Stimulated activated naive CD8-positive, alpha-beta T cell treated with anti-CD3 and anti-CD28 coated beads, Interleukin-15, amount 100 ng/mL, for 72 hours (primary cell): ENCODE measurements at places on chromosomes 4 and X.

DNA sequence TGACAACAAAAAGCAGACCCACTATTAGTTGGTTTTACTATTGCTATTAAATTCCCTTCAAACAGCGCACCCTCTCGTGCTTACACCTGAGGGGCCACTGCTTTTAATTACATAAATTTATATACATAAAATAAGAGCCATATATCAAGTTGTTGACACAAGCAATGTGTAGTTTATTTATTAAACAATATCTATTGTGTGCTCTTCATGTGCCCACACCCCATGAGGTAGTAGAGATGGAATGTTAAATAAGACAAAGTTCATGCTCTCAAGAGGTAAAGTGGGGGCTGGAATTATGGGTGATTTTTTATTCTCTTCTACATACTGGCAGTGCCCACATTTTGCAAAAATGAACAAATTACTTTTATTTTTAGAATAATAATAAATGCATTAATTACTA is 47.3 kb downstream of the KCNIP4 start:
- no peak for DNase-seq

DNA sequence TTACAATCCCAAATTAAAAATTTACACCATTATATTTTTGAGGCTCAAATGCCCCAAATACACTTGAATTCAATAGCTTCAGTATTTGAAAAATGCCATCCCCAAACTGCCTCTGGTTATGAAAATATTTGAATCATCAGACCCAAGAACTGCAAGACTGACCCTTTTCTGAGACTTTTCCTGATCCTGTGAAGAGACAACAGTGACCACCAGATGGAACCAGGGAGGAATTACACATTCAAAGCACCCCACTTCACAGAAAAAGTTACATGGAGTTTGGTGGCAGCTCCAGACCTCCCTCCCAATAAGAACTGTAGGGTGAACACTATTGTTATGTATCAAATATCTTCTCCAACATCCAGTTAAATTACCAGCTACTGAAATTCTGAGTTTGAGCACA is 44.0 kb upstream of the SCD5 start:
- DNase-seq = no peak

DNA sequence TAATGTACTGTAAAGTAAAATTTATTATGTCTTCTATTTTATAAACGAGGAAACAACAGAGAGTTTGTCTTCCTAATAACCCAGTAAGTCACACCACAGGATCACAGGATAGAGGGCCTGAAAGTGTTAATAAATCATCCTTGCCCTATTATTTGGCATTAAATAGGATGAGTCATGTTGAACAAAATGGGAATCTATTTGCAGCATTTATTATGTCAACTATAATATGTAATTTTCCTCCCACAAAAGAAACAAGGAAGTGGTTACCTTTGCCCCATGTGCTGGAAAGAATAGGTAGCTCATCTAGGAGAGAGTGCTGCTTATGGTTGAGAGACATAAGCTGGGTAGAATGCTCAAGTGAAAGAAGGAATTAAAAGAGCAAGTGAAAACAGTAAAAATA is 237.6 kb upstream of the NDST3 start:
- no peak for DNase-seq

DNA sequence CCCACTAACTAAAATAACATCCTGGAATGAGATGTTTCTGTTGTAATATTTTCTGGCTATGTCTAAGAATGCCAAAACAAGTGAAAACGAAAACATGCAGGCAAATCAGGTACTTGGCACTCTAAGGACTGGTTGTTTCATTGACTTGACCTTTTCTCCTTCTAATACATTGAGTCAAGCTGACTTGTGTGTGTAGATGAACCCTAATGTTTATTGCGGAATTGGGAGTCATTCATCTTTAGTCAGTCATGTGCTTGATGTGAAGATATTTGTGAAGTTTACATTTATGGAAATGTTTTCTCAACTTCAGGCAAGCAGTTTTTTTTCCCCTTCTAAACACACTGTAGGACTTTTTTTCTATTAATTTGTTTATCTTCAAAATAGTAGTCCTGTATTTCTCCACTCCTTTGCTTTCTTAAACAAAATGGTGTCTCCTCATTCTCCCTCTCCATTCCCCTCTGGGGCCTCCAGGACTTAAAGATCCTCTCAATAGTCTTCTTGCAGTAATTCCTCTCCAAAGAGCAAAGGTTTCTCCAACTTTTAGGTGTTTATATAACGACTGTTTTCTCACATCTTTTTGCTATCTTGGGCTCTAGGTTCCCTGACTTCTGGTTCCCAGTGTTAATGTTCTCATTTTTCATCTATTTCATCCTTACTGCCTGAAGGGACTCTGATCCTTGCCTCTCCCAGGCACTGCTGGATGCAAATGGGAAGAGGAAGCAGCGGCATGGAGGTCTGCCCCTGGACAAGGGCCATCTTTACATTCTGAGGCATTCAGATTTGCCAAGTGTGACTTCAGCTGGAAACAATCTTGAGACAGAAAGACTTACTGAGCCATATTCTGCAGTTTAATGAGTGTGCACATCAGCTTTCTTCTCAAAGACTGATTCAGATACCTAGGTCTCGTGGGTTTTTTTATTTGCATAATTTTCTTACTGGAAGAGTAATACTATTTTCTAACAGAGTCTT is 166.4 kb downstream of the ARHGAP6 start:
- DNase-seq = no peak

- DNase-seq = no peak
These were observed 85.1 kb upstream of the AP1S2 start for GRCh38 chrX:15939737-15940136.

- DNase-seq = no peak
These were observed 418.9 kb upstream of the RPS6KA3 start for GRCh38 chrX:20685652-20686051.

- DNase-seq = no peak
These were observed 19.8 kb upstream of the XKRX start for GRCh38 chrX:100948557-100948956.

- no peak for DNase-seq
These were observed 50.7 kb downstream of the UBE2NL start for GRCh38 chrX:143934542-143934941.

- DNase-seq = no peak
These were observed 28.3 kb upstream of the BTC start for GRCh38 chr4:74822603-74823002.

DNA sequence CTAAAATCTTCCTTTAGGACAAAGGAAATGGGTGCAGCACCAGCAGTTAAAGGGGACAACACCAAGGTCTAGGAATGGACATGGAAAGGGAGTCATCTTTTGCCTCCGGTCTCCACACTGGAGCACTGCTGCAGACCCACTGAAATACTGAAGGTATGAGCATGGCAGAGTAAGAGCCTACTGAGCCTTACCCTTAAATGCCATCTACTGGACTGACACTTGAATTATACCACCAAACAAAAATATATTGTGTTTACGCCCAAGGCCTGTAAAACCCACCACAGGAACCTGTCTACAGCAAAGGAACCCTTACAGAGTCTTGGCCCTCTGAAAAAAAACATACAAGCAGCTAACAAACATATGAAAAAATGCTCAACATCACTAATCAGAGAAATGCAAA is 443.4 kb downstream of the CCSER1 start:
- DNase-seq = no peak

GRCh38 chrX:25010784-25011588 is 4.8 kb downstream of the ARX start:
- no peak for DNase-seq

- no peak for DNase-seq
These were observed 360.3 kb upstream of the NOCT start for GRCh38 chr4:138655286-138655685.

DNA sequence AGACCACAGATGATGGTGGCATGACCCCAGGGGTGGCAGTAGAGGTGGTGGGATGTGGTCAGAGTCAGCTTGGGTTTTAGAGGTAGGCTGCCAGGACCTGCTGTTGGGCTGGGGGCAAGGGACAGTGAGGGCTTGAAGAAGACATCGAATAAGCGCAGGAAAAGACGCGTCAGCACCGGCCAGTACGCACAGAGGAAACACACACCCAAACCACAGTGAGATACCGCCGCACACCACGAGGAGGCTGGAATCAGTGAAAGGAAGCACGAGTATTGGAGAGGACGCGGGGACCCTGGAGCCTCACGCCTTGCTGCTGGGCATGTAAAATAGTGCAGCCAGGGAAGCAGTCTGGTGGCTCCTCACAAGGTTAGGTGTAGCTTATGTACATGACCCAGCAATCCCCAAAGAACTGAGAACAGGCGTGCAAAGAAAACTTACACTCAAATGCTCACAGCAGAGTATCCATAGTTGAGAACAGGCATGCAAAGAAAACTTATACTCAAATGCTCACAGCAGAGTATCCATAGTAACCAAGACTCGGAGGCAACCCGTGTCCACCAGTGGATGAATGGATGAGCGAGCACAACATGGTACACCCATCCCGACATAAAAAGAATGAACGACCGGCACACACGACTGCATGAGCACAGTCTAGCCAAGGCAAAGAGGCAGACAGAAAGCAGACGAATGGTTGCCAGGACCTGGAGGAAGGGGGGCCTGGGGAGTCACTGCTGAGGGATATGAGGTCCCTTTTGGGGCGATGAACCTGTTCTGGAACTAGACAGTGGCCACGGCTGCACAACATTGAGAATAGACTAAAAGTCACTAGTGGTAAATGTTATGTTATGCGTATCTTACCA is 13.3 kb downstream of the PDZD4 start:
- no peak for DNase-seq

GRCh38 chr4:78667764-78668163 is 108.4 kb upstream of the BMP2K start:
- no peak for DNase-seq

GRCh38 chr4:137531986-137532868 is at the start of gene PCDH18:
Gene PCDH18, minus strand, starts transcription at chr4:137532494. Its CDS starts 406 bp downstream, at chr4:137532088.
- peak; percentile 5 for DNase-seq

DNA sequence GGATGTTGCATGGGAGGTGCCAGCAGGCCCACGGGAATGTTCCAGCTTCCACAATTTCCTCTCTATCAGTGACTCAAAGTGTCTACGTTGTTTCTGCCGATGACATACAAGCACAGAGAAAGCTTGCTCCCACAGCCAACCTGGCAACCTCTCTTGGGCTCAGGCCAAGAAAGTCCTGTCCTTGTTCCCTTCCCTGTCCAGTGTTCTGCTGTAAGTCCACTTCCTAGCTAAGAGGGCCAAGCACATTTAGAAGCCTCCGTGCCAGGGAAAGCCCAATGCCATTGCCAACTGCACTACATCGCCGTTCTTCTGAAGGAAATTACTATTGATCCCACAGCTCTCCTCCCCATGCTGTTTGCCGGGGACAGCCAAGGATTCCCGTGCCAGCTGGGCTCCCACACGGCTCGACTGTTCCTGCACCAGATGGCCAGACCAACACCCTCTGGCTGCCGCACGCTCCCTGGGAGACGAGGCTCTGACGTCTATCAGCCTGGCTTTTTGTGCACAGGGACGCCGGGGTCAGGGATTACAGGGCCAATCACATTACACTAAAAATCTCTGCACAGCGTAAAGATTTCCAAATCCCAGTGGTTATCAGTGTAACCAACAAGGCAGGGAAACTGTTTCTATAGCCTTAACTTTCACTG is 284.0 kb downstream of the BCOR start:
- DNase-seq = no peak

GRCh38 chr4:5260121-5260520 is 208.8 kb downstream of the STK32B start:
- no peak for DNase-seq
